ENCODE measurements at places on chromosomes 7 and 10.

- no peak for DNase-seq
Observed at GRCh38 chr10:113455947-113456346, 96.9 kb upstream of the HABP2 start.

GRCh38 chr7:107179326-107180164 is 10.7 kb downstream of the HBP1 start:
- DNase-seq: no peak

DNA sequence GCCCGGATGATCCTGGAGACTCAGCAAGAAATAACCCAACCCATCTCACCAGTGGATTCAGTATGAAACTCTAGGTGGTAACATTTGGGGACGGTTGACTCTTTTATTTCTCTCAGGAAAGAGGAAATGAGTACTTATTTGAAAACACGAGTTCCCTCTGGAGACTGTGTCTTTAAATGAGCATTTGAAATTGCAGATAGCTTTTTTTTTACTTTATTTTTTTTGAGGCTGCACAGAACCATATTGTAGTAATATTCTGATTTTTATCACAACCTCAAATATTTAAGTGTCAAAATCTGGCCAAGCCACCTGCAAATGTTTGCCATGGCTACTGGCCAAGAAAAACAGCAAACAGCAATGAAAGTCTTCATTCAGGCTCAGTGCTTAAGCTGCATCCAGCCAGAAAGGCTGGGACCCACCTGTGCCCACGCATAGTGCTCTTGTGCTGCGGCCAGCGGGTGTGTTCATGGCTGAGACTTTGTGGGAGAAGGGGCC is 160.8 kb downstream of the CREB5 start:
- no peak for DNase-seq

DNA sequence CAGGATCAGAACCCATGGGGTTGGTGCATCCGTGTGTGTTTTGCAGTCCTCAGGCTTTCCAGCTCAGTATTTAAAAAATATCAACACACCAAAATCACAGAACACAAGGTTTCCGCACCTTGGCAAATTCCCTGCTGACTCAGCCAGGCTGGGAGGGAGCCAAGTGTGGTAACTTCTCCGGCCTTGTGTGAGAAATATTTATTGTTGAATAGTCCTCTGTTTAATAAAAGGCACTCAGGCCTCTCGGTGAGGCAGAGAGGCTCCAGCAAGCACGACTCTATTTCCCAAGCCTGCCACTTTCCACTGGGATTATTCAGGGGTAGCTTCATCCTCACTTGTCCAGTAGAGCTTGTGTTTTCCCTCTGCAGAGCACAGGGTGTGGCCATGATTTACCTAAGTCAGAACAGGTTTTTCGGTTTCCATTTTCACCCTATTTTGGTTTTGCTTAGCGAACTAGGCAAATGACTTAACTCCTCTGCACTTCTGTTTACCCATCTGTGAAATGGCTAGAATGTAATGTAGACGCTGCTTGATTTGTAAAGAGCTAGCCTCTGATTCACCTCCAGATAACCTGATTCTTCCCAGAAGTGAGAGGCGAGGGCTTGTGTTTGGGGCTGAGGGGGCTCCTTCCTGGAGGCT is 13.0 kb upstream of the CHST15 start:
- no peak for DNase-seq

GRCh38 chr10:112330607-112331160 is 43.2 kb upstream of the ACSL5 start:
- no peak for DNase-seq
